NCI-H1436 treated with DMSO at 0.1 percent for 48 hours (cell line): ENCODE measurements at places on chromosomes 5 and 9.

GRCh38 chr9:137406085-137406760 is 16.7 kb downstream of the EXD3 start:
- DNase-seq: no peak

- DNase-seq: no peak
These were observed 96.3 kb downstream of the UNC13B start for GRCh38 chr9:35257986-35258659.

- DNase-seq: no peak
These were observed 155.1 kb upstream of the RAI14 start for GRCh38 chr5:34501016-34501415.

GRCh38 chr5:174532455-174533453 is 191.6 kb upstream of the MSX2 start:
- peak; percentile 50 for DNase-seq

GRCh38 chr5:131165119-131165727 is at the start of gene HINT1:
Gene HINT1, minus strand, starts transcription at chr5:131165256. Its CDS starts 51 bp downstream, at chr5:131165205.
- DNase-seq: peak; percentile 67

GRCh38 chr9:120710110-120710981 is 3.9 kb downstream of the MEGF9 start:
- DNase-seq: no peak

DNA sequence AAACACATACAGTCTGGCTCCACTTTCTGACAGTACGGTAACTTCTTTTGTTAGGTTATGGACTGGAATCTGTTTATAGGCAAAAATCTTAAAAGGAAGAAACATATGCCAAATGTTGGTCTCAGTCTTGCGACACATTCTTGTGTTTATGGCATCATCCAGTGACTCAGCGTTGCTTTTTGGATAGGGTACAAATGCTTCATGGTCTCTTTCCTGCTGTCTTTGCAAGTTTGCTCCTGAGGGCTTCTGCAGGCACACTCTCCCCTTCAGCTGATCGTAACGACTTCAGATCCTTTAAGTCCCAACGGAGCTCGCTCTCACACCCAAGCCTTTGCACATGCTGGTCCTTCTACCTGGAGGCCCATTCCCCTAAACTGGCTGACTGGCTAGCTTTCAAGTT is 23.6 kb upstream of the TNFSF8 start:
- no peak for DNase-seq

DNA sequence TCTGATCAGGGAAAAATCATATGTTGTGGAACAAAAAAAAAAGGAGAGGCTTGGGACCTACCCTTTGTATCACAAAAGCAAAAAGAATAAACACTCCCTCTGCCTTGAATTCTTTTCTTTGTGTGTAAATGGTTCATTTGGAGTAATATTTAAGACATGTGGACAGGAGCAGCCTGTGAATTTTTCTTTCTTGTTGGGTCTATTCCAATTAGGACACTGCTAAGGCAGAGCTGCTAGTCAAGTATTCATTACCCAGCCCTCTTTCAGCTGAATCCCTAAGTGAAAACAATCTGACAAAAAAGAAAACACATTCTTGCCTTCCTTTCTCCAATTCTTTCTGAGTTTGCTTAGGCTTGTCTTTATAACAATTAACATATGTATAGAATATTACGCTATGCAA is 330.0 kb downstream of the EBF1 start:
- DNase-seq: no peak

GRCh38 chr9:127012250-127012649 is 97.7 kb downstream of the RALGPS1 start:
- DNase-seq: no peak

DNA sequence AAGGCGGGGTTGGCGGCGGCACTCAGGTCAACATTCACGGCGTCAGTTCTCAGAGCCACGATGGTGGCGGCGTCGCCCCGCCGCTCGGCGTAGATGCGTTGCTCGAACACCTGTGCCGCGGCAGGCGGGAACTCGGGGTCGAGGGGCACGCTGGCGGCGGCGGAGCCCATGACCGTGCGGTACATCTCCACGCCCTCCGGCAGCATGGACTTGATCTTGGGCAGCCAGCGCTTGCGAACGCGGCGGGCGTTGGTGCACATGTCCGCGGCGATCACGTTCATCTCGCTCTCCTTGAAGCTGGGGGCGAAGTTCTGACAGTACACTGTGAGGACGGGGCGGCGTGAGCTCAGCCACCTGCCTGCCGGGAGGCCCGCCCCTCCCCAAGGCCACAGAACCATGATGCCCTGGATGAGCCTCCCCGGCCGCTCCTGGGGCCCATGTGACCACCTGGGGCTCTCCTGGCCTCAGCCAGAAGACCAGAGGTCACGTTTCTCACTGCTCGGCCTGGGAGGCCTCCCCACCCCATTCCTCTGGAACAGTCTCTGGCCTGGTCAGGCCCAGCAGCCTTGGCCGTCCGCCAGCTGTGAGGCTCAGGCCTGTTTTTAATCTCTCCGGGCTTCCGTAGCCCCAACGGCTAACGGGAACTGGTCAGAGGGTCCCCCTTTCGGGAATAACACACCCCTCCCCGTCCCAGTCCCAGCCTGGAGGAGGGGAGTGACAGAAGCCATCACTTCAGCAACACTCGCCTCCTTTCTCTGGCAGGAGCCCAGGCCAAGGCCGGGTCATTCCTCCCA is 50.7 kb upstream of the UBAC1 start:
- no peak for DNase-seq

GRCh38 chr5:75935572-75935971 is 147.6 kb upstream of the SV2C start:
- no peak for DNase-seq

DNA sequence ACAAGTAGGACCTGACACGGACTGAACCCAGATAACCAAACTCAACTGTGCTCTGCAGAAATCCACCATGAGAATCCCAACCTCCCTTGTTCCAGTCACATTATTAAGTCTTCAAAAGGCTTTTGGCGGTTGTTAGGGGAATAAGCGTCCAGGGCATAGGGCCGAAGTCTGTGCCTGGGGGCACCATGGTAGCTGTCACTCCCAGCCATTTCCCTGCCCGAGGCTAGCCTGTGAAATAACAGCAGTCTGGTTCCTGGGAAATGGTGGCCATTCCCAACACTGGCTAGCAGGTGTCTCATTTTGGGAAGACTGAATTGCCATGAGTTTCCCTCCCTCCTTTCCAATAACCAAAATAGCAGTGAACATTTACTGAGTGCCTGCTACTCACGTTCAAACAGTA is 122.2 kb downstream of the CRB2 start:
- no peak for DNase-seq

DNA sequence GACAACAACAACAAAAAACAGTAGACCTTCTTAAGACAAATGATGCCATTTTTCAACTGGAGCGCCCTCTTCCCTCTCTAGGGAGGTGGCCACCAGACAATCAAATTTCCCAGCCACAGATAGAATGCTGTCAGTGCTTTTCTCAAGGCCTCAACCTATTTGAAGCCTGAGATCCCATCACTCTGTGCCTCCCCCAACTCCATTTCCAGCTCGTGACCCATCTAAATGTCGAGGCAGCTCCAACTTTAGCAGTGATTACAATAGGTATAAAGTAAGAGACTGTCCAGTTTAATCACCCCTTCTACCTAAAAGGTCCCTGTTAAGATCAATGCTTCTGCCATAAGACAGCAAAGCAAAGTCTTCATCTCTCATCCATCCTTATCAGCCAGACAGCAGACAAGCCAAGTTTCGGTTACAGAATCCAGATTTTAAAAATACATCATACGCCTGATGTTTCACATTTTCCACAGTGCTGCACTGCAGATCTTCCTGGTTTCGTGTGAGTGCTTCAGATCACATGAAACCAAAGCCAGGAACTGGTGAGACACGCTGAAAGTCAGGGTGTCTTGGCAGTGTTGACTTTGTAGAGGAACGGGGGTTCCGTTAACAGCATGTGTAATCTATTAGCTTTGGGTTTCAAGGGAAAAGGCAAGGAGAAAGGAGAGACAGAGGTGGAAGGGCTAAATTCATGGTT is 447.8 kb downstream of the ENC1 start:
- no peak for DNase-seq

DNA sequence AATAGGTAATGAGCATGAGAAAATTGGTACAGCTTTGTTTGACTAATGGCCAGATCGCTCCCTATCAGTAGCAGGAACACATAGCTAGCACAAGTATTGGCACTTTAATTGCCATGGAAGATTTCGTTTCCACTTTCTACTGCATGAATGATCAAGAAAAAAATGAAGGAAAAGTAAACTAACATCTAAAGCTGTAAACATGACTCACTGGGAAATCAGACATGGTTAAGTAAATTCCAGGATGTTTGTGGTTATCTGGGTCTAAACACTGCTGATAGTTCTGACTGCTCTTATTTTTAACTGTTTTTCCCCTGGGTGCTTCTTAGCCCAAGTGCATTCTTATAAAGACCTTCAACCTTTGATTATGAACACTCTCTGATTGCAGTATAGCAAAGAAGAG is 388.9 kb downstream of the NR2F1-AS1 start:
- DNase-seq: no peak

DNA sequence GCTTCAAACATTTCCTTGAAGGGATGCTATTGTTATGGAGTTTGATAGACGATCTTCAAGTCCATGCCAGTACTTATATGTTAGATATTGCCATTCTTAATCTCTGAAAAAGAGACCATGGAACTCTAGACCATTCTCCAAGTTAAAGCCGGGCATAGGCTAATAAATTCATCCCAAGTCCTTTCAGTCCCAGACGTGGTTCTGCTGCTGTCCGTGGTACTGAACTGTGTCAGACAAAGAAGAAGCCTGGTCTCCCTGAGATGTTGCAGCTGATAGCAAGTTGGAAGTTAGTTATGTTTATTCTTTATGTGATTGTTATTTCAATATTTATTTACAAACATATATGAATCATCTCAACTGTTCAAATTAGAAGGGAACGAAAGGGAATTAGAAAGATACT is 158.7 kb downstream of the NMUR2 start:
- DNase-seq: no peak

GRCh38 chr5:50667653-50668595 is 1.5 kb downstream of the PARP8 start:
- DNase-seq: no peak

DNA sequence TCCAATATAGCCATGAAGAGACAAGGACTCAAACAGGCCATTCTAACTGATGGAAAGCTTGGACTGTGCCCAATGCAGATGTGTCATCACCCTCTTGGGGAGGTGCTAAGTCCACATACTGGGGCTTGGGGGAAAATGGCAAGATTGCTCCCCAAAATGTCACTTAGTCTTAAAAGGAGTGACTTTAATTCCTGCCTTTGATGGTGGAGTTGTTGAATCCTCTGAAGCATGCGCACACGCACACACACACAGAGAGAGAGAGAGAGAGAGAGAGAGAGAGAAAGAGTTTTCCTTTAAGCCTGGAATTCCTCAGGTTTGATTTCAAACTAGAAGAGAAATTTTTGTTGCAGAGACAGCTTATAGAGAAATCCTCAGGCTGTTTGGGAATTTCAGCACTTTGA is 161.9 kb upstream of the GAS1 start:
- DNase-seq: no peak

DNA sequence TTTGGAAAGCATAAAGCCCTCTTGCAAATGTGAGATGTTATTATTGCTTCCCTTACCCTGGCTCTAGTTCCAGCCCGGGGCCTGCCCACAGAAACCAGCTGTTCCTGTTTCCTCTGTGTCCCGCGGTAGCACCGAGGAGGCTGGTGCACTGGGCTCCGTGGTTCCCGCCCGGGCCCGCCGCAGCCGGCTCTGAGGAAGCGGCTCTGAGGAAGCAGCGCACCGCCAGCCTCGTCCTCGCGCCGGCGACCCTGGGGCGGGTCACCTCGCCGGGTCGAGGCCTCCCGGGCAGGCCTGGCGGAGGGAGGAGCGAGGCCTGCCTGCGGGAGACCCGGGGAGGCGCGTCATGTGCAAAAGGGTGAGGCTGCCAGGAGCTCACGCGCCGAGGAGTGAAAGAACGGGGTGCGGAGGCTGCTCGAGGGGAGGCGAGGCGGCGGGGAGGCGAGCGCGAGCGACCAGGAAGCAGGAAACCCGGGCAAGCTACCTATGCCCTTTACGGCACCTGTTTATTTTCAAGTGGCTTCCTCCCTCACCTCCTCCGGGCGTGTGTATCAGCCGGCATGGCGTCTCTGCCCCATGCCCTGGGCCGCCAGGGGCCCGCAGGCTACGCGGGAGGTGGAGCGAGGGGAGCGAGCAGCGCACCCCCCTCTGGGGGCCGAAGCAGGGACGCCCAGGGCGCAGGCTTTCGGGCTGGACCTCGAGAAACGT is 61.3 kb upstream of the MEGF10 start:
- DNase-seq: no peak

DNA sequence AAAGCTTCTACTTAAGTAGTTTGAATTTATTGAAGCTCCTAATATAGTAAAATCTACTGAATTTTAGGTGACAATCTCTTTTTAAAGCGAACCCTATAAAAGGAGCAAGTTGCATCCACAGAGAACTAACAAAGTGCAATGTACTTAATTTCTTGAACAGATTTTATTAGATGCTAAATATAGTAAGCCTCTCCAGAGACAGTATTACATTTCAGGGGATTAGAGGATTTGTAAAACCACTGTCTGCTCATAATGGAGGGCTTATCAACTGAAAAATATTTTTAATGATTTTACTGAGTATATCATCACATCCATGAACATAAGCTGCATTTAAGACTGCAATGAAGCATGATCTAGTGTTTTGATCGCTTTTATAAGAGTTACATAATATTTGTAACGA is 230.0 kb upstream of the EFNA5 start:
- DNase-seq: no peak

DNA sequence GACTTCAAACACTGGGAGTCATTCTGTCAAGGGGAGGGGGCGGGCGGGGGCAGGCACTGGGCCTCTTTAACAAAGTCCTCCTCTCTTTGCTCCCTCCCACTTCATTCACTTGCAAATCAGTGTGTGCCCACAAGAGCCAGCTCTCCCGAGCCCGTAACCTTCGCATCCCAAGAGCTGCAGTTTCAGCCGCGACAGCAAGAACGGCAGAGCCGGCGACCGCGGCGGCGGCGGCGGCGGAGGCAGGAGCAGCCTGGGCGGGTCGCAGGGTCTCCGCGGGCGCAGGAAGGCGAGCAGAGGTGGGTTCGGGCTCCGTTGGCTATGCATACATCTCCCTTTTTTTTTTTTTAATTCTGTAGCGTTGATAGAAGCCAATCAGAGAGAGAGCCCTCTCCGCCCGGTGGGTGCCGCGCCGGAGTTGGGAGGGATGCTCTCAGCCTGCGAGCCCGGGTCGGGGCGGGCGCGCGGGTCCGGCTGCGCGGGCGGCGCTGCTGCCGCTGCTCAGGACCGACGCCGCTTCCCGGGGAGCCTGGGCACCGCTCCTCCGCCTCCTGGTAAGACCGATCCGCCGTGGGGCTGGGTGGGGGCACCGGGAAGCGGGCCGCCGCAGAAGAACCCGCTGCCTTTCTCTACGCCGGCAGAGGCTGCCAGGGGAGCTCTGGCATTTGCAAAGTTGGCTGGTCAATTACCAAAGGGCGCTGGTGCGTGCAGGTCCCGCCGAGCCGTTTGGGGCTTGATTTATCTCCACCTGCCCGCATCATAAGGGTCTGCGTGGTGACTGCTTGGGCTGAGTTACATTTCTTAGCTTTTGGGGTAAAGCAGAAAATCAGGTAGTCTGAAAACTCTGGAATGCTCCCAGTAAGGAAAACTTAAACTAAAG is at the start of gene CDH6:
TSS of gene CDH6 (plus strand) at position 96 of the 877 bp plus-strand sequence. CDS start 73,788 bp downstream, outside the sequence.
- no peak for DNase-seq

GRCh38 chr5:143023411-143024096 is 253.4 kb downstream of the ARHGAP26 start:
- no peak for DNase-seq

- DNase-seq: no peak
These were observed 7.0 kb downstream of the DOLK start for GRCh38 chr9:128940271-128940921.

- no peak for DNase-seq
These were observed 44.4 kb upstream of the NEK6 start for GRCh38 chr9:124213396-124213795.
